Stimulated activated CD4-positive, alpha-beta T cell treated with anti-CD3 and anti-CD28 coated beads, Interleukin-2, amount 100 ng/mL, for 24 hours (primary cell): ENCODE measurements at places on chromosomes 6 and 20.

- no peak for DNase-seq
Measured at GRCh38 chr6:143629104-143630080, 48.4 kb upstream of the PHACTR2 start.

- DNase-seq, result no peak
Measured at GRCh38 chr20:42721923-42722322, 467.8 kb downstream of the PTPRT start.

GRCh38 chr20:57210054-57210910 lies 56.2 kb downstream of the BMP7 start:
- no peak for DNase-seq

DNA sequence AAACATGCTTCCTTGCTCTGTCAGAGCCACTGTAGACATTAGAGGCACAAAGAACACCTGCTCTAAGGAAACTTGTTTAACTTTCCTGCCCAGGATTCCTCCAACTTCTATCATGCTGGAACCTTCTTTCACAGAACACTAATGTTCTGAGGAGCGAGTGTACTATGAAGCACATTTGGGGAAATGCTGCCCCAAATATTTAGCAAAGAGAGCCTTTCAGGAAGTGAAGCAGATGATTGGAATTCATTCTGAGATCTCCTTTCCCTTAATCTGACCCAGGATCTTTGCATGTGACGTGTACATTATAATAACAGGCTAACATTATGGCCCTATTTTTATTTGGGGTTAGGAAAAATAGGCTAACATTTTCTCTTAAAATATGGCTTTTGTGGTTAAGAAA lies 21.0 kb upstream of the FYN start:
- no peak for DNase-seq
